Large intestine (tissue), 12 donors: ENCODE measurements at places on chromosomes 3 and 15.

GRCh38 chr15:45099549-45100165 lies 14.3 kb downstream of the DUOX2 start:
- no peak for DNase-seq

- no peak for DNase-seq
Observed at GRCh38 chr3:152998591-152998990, 163.4 kb upstream of the RAP2B start.

DNA sequence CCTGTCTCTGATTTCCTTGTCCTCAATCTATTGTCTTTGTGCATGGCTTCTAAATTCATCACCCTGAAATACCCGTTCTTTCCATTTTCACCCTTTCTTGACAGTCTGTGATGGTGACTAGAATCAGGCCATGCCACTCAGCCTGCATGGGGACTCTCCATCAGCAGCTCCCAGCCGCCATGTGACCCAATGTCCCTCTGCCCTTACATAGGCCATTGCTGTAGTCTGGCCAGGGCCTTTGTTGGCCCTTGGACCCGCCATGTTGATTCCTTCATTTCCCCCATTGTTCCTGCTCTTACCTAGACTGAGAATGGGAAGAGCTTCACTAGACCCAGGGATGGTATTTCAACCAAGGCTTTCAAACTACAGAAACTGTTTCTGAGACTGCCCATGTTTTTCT lies 45.8 kb downstream of the SPSB4 start:
- DNase-seq = no peak

GRCh38 chr3:108222853-108223565 lies 785 bp upstream of the IFT57 start:
- DNase-seq = no peak

GRCh38 chr15:53535886-53536285 lies 223.6 kb downstream of the WDR72 start:
- no peak for DNase-seq

- DNase-seq = peak; percentile 2
Observed at GRCh38 chr15:95557226-95558046, 773.1 kb upstream of the NR2F2 start.

GRCh38 chr15:100934726-100935125 lies 15.6 kb downstream of the LRRK1 start:
- DNase-seq = no peak

DNA sequence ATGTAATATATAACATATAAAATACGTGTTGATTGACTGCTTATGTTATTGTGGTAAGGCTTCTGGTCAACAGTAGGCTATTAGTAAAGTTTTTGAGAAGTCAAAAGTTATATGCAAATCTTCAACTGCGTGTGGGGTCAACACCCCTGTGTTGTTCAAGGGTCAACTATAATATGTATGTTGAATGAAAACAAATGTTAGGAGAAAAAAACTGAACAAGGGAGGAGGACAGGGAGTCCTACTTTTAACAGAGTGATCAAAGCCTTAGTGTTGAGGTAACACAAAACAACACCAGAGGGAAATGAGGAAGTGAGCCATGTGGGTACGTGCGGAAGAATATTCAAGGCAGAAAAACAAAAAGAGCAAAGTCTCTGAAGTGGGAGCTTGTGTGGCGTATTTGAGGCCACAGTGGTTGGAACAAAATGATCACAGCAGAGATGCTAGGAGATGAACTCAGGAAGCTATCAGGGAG lies 62.5 kb downstream of the SFMBT1 start:
- peak; percentile 3 for DNase-seq

GRCh38 chr3:71753701-71754609 lies at the start of gene GPR27:
TSS of gene GPR27 (plus strand) at chr3:71753855. CDS start at chr3:71754050, 195 bp downstream.
- peak; percentile 72 for DNase-seq

- no peak for DNase-seq
Observed at GRCh38 chr15:22936577-22937472, 43.3 kb downstream of the CYFIP1 start.

DNA sequence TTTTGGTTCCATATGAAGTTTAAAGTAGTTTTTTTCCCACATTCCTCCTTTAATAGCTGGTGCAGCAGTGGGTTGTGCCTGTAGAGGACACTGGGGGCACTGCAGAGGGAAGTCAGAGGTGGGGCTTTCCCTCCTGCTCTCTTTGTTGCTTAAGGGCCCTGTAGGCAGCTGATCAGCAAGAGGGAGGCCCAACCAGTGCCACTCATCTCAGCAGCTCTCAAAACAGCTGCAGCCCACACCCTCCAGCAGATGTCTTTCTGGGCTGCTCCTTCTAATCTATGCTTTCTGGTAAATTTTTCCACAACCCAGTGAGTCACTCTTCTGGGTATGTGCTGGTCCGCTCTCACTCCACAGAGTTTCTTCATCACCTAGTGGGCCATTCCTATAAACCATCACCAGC lies 263.8 kb downstream of the FEZF2 start:
- no peak for DNase-seq

DNA sequence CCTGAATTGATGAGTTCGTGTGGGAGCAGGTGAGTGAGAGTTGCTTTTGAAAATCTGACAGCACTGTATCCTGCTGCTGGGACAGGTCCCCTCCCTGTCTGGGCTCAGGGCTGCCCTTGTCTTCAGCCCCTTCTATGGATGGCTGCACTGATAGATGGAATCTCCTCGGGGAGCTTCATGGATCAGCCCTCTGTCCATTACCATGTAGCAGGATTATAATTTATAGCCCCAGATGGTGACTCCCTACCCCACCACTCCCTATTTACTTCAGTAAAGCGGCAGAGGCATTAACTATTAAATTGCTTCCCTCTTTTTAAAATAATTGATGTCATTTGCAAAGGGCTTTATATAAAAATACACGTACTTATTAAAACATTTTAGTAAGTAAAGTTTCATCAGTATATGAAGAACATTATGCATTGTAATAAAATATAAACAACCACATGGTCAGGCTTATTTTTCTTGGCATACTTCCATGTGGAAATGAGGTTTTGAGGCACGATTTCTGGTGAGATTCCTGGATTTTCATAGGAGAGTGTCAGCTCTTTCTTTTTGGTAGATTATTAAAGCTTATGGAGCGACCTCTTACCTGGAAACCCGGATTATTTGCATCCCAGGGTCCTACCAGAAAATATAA lies 38.5 kb downstream of the MAP3K13 start:
- no peak for DNase-seq

- no peak for DNase-seq
Observed at GRCh38 chr15:69790632-69791031, 307.1 kb downstream of the TLE3 start.

DNA sequence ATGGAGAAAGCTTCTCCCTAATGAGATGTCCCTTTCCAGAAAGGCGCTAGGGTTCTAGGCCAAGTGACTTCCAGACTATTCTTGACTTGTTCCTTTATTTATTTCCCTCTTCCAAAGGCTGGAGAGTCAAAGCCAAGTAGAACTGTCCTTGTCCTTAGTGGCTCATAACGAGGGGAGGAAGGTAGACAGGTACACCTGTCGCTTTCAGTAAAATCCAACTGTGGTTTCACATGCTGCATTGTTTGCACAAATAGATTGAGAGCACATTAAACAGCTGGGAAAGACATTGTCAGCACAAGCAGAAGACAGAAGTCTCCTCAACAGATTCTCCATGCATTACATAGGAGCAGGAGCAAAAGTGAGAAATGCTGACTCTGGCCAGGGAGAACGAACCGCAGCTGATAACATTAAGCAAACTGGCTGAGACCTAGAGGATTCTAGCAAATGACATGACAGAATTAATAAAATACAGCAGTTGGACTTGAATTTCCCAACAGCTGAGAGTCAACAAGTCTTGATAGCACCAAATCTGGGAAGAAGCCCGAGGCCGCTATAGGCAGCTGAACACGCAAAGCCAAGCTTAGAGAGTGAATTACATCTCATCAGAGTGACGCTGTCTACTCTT lies 227.7 kb downstream of the TLE3 start:
- DNase-seq = peak; percentile 25

GRCh38 chr3:30538791-30539190 lies 67.6 kb upstream of the TGFBR2 start:
- no peak for DNase-seq

DNA sequence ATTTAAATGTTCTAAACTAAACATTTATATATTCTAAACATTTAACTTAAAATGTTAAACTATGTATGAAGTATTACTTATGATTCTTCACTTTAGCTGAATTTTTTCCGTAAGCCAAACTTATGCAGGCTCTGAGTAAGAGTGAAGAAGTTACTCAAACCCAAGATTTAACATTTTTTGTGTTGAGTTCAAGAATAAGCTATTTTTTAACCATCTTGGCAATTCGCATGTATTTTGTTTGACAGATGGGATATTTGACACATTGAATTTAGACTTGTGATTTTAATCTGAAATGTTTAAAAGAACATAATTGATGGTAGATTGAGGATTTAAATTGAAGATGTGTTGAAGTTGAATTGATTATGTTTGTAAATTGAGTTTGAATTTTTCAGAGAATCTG lies 14.6 kb upstream of the PPP2R3A start:
- DNase-seq = no peak

DNA sequence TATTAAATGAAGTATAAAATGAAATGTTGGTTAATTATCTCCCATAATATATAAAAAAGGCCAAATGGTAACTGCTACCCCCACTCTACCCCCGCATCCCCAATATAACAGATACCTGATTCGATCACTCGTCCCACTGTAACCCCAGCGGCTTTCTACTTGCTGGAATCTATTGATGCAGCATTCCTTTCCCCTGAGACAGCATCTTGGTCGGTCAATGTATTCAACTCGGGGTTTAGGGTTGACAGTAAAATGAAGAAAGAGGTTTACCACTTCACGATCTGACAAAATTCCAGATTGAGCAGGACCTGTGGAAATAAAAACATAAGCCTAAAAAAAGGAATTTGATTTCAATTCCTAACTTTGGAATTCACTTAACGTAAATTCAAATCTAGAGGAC lies 18.6 kb upstream of the C15orf40 start:
- no peak for DNase-seq

DNA sequence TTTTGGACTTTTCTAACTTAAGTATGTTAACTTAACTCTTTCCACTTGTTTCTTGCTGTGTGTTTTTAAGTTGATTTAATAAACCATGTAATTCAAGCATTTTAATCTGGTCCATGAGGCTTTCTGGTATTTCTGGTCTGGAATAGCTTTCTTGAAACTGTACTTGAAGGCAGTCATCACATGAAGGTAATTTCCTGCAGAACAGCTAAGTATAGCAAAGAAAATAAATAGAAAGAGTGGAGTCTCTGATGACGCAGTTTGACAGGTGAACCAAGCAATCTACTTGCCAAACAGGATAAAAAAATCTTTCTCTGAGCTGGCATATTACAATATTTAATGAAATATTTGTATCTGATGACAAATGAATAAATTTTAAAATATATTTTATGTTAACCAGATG lies 74.9 kb downstream of the BTLA start:
- DNase-seq = no peak

- no peak for DNase-seq
Observed at GRCh38 chr3:9035473-9035872, 72.2 kb upstream of the RAD18 start.

DNA sequence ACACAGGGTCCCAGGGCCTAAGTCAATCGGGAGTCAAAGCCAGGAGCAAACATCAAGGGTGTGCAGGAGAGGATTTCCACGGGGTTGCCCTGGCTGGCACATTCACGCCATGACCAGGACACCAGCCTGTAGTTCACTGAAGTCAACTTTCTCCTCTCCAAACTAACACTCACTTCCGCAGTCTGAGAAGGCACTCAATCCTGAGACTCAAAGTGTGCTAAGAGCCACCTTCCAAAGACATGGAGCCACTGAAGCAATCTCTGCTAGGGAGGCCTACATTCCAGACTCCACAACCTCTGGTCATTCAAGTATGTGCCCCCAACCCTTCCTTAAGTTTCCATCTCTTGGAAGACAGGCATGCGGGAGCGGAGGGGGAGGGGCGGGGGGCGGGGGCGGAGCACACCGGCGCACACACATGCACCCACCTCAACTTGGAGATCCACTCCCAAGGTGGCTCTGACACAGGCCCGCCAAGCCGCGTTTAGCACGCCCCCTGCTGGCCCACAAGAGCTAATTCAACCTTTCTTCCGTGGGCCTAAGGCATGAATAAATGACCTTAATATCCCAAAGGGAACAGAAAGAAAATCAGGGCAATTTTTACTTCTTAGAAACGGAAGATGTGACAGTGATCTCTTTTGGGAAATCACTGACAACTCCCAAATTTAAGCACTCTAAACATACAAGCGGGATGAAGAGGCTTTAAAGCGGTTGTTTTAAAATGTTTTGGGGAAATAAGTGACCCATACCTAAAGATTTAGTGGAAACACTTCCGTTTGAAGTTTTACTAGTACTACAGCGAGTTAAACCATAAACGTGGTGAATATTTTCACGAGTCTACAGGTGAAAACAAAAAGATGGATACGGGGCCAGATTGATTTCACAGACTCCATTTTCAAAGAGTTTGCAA lies 162.5 kb upstream of the CHRNA7 start:
- peak; percentile 33 for DNase-seq

DNA sequence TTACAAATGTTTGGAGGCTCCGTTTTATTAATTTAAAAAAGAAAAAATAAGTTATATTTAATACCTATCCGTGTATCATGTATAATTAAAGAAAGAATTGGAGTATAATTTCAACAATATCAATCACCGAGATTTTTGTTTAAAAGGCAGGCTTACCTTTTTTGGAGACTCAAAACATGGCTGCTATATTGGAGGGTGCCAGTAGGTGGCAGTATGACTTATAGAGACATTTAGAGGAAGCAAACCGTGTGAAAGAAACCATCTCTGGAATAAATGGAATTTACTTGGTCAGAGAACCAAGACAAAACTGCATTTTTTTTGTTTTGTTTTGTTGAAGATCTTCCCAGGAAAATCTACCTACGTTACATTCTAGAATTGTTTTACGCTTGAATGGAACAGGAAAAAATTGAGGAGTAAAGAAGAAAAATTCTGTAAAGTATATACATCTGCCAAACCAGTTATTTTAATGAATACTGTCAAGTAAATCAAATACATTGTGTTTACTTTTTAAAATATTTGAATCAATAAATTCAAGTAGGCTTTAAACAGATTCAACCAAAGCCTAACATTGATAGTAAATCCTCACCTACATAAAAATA lies 802.6 kb upstream of the ALCAM start:
- no peak for DNase-seq

DNA sequence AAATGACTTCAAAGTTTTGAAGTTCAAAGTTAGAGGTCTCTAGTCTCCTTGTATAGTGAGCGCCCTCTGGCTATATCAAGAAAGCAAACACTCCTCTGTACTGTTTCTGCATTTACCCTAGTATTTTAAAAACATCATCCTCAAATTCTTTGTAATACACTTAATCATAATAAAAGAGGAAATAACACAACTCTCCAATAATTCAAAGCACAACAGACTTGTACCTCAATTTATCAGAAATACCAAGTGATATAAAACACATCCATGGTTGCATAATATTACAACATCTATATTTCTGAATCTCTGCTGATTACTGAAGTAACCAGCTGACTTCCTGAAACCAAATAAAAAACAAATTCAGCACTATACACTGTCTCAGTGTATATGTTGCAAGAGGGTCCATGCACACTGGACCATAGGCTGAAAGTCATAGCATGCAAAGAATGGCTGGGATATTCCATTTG lies 12.5 kb downstream of the PLOD2 start:
- DNase-seq = peak; percentile 34

DNA sequence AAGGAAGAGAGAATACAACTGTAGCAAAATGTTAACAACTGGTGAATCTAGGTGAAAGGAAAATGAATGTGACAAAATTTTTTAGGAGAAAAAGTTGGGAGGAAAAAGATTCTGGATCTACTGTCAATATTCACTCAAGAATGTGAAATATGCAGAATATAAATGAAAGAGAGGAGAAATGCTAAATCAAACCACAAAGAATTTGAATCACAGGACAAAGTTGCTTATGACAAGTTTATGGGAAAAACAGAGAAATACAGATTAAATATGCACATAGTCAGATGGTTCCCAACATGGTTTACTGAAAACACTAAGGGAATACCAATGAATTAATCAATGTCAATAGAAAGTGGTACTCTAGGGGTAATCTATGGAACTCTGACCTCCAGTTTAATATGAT lies 27.6 kb downstream of the C3orf33 start:
- DNase-seq = no peak
